ENCODE measurements at places on chromosomes 1 and 21.

DNA sequence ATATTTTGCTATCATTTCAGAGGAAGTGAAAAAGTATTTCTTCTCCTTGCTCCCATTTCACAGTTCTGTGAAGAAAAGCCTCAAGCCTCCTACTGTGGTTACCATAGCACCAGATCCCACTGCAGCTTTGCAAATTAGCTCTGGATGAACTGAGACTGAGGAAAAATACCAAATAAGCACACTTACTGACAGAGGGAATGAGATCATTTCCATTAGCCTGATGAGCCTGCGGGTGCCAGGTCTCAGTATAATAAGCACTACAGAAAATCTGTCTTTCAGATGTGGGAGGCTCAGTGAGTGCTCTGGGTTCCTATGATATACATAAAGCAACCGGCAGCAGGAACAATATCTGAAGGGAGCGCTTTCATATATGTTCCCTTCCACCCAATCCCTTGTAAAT, 21.4 kb downstream of the XKR8 start:
- no peak for DNase-seq

GRCh38 chr1:156090840-156091188, 8.5 kb upstream of the MEX3A start:
- peak; percentile 78 for DNase-seq

- no peak for DNase-seq
Observed at GRCh38 chr1:154784416-154784815, 85.7 kb downstream of the KCNN3 start.

GRCh38 chr1:221283532-221283931, 404.3 kb downstream of the HLX start:
- no peak for DNase-seq

DNA sequence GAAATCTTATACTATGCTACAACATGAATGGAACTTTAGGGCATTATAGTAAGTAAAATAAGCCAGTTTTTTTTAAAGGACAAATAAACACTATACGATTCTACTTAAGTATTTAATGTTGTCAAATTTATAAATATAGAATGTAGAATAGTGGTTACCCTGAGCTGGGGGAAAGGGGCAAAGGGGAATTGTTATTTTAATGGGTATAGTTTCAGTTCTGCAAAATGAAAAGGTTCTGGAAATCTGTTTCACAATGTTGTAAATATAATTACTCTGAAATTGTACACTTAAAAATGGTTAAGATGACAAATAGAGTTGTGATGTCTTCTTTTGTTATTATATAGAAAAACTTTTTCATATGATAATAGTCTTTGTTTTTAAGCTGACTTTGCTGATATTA, 366.3 kb downstream of the MRPL39 start:
- DNase-seq: no peak

DNA sequence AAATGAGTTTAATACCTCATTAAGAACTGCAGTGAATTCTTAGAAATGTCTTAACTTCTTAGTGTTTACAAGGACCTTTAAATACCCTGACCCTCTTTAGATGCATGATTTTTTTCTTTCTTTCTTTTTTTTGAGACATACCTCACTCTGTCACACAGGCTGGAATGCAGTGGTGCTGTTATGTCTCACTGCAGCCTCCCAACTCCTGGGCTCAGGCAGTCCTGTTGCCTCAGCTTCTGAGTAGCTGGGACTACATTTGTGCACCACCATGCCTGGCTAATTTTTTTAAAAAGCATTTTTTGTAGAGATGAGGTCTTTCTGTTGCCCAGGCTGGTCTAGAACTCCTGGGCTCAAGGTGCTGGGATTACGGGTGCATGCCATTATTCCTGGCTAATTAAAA, 191.8 kb downstream of the RPS6KC1 start:
- no peak for DNase-seq

- DNase-seq: no peak
Observed at GRCh38 chr1:83641206-83641658, 357.7 kb downstream of the TTLL7 start.

DNA sequence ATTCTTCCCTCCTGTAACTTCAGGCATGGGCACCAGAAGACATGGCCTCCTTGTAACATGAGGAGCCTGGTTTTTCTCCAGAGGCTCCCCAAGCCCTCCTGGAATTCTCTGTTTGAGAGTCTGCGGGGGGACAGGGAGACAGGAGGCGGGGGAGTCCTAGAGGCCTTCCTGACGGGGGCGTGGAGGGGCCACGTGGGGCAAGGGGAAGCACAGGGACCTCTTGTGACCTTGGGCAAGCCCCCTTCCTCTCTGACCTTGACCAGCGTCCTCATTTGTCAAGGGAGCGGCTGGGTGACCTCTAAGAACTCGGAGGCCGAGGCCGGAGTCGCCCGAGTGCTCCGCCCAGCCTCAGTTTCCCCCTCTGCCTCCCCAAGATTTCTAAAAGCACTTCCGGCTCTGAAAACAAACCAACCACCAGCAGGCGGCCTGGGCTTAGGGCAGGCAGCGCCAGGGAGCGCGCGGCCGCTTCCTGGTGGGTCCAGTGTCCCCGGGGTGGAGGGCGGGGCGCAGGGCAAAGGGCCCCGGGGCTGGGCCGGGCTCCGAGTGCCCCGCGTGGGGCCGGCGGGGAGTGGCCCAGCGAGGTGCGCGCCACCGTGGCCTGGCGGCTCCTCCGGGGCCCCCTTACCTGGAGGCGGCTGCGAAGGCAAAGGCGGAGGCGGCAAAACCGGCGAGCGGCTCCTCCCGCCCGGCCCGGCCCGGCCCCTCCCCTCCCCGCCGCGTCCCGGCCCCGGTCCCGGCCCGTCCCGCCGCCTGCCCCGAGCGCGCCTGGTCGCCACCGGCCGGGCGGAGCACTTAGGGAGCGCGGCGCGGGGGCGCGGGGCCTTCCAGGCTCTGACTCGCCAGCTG, at the start of gene TMCO4:
Gene TMCO4, minus strand, starts transcription at position 687 of the 846 bp plus-strand sequence. CDS start 19,158 bp downstream, outside the sequence.
- peak; percentile 48 for DNase-seq

GRCh38 chr1:59128784-59129227, 168.1 kb upstream of the FGGY start:
- peak; percentile 26 for DNase-seq

DNA sequence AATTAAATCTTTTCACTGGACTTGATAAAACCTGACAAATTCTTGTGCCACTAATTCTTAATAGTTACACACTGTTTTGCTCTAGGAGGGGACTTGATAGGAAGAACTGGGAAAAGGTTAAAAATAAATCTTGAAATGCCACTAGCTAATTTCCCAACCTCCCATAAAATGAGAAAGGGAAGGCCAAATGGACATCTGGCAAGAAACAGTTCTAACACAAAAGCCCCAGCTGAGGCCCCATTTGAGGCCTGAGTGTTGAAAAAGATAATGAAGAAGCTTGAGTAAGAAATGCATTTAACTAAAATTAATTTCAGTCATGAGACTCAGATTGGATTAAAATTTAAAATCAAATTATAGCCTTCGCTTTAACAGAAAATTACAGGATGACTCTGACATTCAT, 11.2 kb upstream of the RAP1GAP start:
- no peak for DNase-seq

GRCh38 chr1:75985827-75986226, 53.6 kb upstream of the ASB17 start:
- peak; percentile 33 for DNase-seq

DNA sequence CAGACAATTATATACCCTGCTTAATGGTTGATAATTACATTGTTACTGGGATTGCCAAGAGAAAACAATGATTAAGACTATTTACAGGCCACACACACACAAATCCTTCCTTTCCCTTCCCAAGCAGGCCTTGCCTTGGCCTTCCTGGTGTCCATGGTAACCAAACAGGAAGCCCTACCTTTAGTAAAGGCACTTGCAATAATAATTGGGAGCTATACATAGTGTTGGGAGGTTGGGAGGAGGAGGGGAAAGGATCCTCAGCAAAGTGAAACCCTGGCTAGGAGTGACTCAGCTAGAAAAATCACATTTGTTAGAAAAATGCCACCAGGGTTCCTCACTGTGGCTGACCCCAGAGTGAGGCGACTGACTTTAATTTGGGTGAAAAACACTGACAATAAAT, 122.3 kb upstream of the ADAR start:
- peak; percentile 85 for DNase-seq
